ENCODE measurements at places on chromosomes 6 and 20.

DNA sequence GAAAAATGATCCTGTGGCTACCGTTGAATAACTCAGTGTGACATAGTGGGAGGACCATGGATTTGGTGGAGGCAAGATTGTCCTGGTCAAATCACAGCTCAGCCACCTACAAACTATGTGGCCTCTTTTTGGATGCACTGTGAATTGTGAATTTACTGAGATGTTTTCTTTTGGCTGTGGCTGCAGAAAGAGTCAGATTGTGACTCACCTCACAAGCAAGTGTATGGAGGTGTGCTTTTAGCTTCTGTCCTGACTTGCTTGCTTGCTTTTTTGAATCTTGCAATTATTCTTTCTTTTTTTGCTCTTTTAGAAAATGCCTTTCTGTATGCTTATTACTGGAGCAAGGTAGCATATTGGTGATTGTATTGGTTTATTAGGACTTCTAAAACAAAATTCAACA lies 122.9 kb upstream of the FOXO3 start:
- DNase-seq = no peak

- DNase-seq = no peak
These were observed 23.9 kb downstream of the DUSP22 start for GRCh38 chr6:315921-316752.

- DNase-seq = no peak
These were observed 82.3 kb downstream of the CAP2 start for GRCh38 chr6:17475606-17476244.

DNA sequence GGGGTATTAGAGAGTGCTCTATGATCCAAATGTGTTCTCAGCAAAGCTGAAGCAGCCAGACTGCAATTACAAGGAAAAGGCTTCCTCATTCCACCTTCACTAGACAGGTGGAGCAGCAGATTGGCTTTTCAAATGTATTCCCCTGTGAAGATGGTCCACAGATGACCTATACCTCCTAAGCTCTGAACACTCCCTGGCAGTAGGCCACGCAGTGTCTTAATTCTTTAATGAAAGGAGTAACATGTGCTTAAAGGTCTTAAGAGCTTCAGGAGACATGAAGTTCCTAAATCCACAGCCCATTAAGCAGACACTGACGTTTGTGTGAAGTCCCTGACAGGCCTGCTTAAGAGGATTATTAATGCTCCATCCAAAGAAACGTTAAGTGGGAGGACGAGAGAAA lies 138.9 kb upstream of the NUP153 start:
- DNase-seq = no peak

GRCh38 chr6:45426251-45426650 lies 48.5 kb upstream of the SUPT3H start:
- no peak for DNase-seq

GRCh38 chr6:114649298-114649697 lies 306.5 kb upstream of the HS3ST5 start:
- no peak for DNase-seq

DNA sequence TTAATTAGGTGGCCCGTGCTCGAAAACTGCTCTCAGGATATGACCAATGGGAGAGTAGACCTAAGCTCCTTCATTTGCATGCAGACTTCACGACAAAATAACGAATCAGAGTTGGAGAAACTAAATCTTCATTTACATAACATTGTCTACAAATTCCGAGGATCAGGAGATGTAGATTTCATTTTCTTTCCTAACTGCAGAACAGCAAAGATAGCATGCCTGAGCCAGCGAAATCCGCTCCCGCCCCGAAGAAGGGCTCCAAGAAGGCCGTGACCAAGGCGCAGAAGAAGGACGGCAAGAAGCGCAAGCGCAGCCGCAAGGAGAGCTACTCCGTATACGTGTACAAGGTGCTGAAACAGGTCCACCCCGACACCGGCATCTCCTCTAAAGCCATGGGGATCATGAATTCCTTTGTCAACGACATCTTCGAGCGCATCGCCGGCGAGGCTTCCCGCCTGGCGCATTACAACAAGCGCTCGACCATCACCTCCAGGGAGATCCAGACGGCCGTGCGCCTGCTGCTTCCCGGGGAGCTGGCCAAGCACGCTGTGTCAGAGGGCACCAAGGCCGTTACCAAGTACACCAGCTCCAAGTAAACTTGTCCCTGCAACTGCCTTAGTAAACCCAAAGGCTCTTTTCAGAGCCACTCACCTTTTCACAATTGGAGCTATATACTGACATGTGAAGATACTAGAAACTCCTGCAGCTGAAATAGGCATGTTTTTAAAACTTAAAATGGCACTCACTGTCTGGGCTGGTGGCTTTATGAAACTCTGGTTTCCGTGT lies 96.5 kb downstream of the HFE start:
- peak; percentile 44 for DNase-seq

DNA sequence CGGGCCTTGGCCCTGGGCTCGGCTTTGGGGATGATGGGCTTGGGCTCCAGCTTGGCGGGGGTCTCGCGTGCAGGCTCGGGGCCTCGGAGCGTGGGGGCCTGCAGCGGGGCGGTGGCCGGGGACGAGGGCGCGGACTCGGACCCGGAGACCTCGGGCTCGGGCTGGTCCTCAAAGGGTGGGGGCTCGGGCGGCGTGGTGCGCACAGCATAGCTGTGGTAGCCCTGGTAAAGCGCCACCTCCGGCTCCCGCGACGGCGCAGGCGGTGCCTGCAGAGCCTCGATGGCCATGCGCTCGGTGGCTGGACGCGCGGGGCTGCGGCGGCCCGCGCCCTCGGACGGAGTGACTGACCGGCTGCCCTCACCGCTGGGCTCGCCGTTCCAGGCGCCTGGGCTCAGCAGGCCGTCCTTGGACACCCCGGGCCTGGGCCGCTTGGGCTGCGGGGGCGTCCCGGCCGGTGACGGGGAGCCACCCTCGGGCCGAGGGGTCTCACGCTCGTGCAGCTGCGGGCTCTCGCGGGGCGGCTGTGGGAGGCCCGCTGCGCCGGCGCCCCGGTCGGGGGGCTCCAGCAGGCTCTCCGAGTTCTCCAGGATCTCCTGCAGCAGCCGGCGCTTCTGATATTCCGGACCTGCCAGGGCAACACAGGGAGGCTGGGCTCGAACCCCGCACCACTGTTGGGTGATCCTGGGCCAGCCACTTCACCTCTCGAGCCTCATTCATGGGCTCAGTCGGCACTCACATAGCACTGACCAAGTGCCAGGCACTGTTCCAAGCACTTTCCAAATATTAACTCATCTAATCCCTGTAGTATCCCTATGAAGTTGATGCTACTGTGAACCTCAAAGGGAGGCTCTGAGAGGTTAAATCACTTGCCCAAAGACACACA lies 71.0 kb downstream of the JPH2 start:
- DNase-seq = no peak

DNA sequence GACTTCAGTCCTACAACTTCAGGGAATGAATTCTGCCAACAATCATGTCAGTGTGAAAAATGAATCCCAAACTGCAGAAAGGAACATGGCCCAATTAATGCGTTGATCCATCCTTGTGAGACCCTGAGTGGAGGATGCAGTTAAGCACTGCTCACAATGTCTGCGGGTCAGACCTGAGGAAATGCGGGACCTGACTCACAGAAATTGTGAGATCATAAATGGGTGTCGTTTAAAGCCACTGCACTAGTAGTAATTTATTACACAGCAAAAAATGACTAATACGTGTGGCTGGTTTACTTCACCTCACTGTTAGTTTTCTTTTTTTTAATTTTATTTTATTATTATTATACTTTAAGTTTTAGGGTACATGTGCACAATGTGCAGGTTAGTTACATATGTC lies 505.0 kb downstream of the PRKN start:
- no peak for DNase-seq

GRCh38 chr6:116471531-116471930 lies 10.4 kb downstream of the CALHM6 start:
- no peak for DNase-seq

DNA sequence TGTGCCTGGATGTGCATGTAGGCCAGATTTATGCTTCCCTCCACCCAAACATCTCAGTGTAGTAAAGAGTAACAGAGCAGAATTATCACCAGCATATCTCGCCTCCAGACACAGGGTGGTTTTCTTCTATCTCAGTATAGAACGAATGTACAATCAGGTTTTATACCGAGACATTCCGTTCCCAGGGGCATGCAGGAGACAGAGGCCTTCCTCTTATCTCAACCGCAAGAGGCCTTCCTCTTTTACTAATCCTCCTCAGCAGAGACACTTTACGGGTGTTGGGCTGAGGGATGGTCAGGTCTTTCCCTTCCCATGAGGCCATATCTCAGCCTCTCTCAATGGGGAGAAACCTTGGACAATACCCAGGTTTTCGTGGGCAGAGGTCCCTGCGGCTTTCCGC lies 36.4 kb upstream of the MC3R start:
- DNase-seq = no peak

DNA sequence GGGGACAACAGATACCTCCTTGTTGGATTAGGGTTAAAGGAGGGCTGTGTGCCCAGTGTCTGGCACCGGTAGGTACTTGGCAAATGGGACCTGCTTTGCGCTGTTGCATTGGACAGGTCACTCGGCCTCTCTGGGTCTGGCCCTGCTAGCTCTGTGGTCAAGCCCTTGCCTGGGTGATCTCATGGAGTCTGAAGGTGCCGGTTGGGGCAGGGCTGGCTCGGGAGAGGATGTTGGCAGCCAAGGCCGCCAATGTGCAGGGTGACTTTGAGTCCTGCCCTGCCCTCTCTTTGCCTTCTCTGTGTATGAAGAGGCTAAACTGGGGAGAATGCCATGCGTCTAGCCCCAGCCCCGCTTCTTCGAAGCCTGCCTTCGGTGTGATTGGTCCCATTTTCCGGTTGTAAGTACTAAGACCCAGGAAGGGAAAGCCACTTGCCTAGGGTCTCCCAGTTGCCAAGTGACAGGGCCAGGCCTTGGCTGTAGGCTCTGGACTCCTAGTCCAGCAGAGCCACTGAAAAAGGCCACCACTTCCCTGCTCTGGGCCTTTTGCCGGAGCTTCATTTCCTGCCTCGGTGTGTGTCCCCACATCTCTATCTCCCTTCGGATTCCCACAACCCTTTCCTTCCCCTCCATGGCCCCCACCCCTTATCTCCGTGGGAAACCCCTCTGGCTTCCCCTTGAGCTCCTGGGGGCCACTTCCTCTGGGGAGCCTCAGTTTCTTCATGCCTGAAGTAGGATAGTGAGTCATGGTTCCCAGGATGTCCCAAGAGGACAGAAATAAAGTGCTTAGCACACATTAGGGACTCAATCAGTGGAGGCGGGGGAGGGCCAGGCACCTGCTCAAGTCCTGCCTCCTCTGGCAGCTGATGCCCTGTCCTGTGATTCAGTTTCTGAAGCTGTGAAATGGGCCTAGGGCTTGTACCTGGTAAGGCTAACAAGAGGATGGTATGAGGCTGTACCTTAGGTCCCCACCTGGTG lies 3.9 kb downstream of the SRC start:
- DNase-seq = no peak

DNA sequence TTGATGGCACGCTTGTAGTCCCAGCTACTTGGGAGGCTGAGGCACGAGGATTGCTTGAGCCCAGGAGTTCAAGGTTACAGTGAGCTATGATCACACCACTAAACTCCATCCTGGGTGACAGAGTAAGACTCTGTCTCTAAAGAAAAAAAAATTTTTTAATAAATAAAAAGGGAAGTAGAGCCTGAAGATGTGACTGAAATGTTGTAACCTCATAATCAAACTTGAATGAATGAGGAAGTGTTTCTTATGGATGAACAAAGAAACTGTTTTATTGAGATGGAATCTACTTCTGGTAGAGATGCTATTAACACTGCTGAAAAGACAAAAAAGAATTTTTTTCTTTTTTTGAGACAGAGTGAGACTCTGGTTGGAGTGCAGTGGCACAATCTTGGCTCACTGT lies 6.7 kb downstream of the MAK start:
- no peak for DNase-seq

DNA sequence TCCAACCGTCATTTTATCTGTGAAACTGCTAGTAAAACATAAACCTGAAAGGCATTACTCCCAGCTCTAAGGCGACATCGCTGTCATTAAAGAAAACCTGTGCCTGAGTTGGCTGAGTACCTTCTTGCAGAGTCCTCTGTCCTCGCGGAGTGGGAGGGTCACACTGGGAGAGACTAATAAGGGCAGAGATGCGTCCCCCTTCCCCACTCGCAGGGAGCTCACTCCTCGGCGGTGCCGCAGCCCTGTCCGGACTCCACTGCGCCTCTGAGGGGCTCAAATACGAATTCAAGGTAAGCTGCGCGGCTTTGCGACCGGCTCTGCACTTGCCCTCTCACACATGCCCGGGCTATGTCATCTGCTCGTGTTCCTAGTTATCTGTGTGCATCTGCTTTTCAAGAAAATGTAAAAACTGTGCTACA lies at the start of gene COL19A1:
COL19A1 (plus strand) TSS at position 206 of the 419 bp plus-strand sequence. CDS start 13,012 bp downstream, outside the sequence.
- DNase-seq = no peak

DNA sequence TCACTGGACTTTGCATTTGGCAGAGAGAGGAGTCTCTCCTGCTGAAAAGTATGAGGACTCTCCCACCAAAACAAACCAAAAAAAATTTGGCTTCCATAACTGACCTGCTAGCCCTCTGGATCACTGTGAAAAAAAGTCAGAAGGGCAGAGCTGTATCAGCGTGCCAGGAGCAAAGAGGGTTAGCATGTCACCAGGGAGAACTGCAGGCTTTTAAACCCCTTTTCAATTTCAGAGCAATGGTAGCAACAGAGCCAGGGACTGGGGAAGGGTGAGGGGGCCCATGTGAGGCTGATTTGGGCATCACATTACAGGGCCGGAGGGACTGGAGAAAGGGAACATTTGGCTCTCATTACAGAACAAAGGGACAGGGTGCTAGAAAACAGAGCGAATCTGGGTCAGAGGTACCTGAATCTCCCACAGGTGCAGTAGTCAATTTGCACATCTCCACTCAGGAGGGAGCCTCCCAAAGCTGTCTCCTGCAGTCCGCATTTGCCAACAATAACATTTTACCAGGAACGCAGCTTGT lies 185.7 kb upstream of the EYA4 start:
- DNase-seq = no peak

- no peak for DNase-seq
These were observed 474.1 kb downstream of the CD109 start for GRCh38 chr6:74170118-74170517.

GRCh38 chr6:9404351-9405146 lies 969.2 kb upstream of the SLC35B3 start:
- DNase-seq = no peak

- no peak for DNase-seq
These were observed 14.8 kb downstream of the PAQR8 start for GRCh38 chr6:52376763-52377162.

- no peak for DNase-seq
These were observed 845 bp upstream of the MARCKS start for GRCh38 chr6:113856375-113856624.

All from effector memory CD4-positive, alpha-beta T cell (primary cell).